Stimulated activated CD4-positive, alpha-beta T cell treated with anti-CD3 and anti-CD28 coated beads, Interleukin-1b, Interleukin-23, amount 100 ng/mL, for 48 hours (primary cell): ENCODE measurements at places on chromosomes 11 and 22.
A peak's percentile ranks its signal among the peaks of the same experiment; 100 is the strongest.

- no peak for DNase-seq
Measured at GRCh38 chr11:96179905-96180304, 163.1 kb downstream of the MAML2 start.

DNA sequence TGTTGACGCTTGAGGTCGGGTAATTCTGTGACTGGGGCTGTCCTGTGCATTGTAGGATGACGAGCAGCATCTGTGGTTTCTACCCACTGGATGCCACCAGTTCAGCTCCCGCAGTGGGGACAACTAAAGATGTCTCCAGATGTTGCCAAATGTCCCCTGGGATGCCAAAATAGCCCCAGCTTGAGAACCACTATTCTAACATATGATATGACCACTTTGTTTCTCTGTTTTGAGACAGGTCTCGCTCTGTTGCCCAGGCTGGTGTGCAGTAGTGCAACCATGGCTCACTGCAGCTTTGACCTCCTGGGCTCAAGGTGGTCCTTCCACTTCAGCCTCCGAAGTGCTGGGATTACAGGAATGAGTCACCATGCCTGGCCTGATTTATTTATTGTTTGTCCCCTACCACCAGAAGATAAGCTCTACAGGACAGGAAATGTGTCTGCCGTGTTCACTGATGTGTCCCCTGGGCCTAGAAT, 4.4 kb upstream of the MEN1 start:
- DNase-seq = no peak

DNA sequence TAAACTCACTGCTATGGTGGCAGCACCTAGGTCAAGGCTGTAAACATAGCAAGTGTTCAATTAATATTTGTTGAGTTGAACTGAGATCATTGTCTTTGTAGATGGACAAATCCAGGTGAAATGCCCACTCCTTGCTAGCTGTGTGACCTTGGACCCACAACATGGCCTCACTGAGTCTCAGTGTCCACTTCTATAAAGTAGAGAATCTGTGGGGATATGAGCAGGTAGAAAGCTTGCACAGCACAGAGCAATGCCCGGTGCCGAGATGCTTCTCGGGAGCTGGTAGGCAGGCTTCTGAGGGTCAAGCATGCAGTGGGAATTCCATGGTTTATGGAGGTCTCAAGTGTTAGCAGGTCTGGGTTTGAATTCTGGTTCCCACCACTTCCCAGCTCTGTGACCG, 97.9 kb upstream of the SYT13 start:
- no peak for DNase-seq

DNA sequence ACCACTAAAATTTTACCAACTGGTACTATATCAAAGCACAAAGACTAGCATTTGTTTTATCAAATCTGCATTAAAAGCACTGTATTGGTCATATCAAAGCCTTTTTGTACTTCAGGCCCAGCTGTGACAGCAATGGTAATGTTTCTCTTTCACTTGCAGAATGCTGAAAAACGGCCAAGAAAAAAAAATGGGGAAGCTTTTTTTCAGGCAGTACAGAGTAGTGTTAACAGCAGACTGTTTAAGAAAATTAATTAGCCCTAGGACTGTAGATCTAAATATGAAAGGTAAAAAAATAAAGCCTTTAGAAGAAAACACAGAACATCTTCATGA, 33.3 kb downstream of the DENND5A start:
- no peak for DNase-seq

DNA sequence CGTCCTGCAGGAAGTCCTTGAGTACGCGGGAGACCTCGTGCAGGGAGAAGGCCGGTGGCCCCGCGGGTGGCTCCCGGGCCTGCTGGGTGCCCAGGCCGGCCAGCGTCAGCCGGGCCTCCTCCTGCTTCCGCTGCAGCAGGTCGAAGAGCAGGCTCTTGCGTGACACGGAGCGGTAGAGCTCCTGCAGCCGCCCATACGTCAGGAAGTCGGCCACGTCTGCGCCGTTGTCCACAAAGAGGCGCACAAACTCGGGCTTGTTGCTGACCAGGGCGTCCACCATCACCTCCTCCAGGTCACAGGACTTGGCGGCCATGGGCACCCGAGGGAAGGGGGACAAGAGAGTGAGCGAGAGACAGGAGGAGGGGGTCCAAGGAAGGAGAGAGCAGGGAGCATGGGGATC, 14.6 kb downstream of the TSSC4 start:
- DNase-seq = no peak

DNA sequence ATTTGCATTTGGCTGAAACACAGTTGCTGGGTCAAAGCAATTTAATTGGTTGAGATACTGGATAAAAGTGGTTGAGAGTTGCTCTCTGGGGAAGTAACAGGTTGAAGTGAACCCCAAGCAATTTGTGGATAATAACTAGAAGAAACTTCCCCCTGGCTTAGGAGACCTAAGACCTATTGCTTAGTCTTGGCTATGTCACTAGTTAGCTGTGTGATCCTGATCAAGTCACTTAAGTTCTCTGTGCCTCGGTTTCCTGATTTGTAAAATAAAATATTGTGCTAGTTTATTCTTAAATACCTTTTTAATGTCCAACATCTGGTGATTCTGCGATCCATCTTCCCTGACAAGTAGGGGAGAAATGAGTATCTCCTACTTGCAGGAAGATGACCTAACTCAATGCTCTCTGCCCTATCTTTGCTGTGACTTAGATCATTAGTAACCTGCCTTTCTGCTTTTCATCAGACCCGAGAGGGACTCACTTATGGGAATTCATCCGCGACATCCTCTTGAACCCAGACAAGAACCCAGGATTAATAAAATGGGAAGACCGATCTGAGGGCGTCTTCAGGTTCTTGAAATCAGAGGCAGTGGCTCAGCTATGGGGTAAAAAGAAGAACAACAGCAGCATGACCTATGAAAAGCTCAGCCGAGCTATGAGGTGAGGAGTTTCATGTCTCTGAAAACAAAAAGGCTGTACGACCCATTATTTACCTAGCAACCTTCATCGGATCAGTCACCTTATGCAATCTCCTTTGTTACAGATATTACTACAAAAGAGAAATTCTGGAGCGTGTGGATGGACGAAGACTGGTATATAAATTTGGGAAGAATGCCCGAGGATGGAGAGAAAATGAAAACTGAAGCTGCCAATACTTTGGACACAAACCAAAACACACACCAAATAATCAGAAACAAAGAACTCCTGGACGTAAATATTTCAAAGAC, 37.5 kb downstream of the EHF start:
- no peak for DNase-seq

DNA sequence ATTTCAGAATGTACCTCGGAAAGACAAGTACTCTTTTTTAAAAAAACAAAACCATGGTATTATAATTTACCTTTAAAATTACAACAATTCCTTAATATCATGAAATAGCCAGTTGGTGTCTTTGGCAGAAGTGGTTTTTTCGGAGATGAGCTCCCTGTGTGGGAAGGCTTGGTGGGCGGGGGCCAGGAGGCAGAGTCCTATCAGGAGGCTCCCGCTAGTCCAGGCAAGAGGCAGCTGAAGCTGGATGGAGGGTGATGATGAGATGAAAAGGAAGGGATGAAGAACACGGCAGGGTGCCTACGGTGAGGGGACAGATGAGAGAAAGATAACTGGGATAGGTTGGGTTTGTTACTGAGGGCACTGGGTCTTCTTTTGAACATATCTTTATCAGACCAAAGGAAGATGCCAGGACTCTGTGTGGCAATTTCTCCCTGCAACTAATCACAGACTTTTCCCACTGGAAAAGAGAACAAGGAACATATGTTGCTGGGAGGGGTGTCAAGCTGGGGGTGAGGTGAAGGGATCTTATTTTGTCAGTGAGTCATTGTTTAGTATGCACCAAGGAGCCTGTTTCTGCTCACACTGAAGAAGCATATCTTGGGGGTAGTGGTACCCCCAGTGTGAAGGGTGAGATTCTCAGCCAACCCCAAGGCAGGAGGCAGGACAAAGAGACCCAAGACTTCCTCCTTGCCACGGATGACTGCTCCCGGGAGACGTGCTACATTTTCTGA, 91.5 kb upstream of the YWHAH start:
- DNase-seq = no peak

- no peak for DNase-seq
Measured at GRCh38 chr22:46290843-46291785, 5.6 kb upstream of the GTSE1 start.

GRCh38 chr11:13880634-13881033, 81.9 kb upstream of the SPON1 start:
- no peak for DNase-seq

GRCh38 chr22:50171319-50171964, 911 bp downstream of the PANX2 start:
- no peak for DNase-seq

DNA sequence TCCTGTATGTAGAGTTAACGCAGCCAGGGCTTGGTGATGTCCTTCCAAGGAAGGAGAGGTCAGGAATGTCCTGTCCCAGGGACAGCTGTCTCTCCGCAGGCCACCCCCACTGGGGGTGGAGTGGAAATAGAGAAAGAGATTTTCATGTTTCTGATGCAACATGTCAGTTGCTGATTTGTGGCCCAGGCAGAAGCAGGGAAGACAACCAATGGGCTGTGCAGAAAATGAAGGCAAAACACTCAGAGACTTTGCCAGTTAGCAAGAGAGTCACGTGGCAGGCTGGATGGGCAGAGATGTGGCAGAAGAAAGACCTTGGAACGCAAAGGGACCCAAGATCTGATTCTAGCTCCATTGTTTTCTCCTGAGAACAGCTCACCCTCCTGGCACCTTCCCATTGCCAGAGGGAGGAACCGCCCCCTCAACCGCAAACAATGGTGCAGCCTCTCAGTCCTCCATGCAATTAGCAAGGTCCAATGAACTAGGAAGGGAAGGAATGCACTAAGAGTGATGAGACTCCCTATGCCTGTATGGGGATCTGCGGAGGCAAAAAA, 71.0 kb downstream of the SYN3 start:
- no peak for DNase-seq

DNA sequence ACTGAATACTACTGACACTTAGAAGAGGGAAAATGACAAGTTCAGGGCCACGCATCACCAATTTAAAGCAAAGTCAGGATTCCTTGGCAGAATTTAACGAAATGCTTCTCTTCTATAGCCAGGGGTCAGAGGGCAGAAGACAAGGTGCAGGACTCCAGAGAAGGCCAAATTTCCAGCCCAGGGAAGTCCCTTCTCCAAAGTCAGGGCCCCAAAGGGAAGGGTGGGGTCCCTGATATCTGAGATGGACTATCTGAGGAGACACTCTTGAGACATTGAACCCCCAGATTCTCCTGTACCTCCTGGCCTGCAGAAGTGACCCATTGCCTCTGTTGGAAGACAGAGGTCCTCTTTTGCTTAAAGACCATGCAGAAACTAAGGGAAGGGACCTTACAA, 91.2 kb downstream of the RPS6KA4 start:
- DNase-seq = no peak

DNA sequence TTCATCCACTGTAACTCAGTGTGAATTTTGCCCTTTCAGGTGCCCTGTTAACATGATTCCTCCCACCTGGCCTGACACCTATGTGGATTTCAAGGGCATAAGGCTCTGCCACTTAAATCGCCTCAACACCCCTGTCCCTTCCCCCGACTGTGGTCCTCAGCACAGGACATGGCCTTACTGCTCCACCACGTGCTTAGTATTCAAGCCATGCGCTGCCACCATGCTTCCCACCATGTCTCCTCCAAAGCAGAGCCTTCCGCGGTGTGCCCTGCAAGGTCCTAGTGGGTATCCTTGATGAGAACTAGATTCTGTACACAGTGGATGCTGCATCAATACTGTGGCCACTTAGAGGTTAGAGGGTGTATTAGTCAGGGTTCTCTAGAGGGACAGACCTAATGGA, 51.9 kb downstream of the BUD13 start:
- DNase-seq = no peak

- DNase-seq = peak; percentile 37
Measured at GRCh38 chr11:125123947-125124617, 12.7 kb upstream of the TMEM218 start.

GRCh38 chr11:122850076-122850631, 11.9 kb downstream of the CRTAM start:
- DNase-seq = peak; percentile 25

- DNase-seq = no peak
Measured at GRCh38 chr11:117580866-117581265, 216.2 kb downstream of the DSCAML1 start.

DNA sequence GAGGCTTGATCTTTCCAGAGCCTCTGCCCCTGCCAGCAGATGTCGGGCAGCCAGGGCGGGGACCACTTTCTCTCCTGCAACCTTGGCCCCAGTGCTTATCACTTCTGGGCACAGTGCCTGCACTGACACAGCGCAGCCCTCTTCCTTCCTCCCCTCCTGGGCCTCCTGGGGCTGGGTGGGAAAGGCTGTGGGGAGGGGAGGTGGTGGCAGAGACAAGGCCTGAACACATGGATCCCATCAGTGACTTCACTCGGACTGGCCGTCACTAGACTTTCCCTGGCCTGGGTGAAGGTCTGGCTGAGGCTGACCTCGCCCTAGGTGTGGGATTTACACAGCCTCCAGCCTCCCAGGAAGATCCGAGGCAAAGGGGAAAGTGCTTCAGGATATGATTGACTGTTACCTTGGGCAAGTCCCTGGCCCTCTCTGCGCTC, 68.1 kb downstream of the LRRC32 start:
- no peak for DNase-seq

DNA sequence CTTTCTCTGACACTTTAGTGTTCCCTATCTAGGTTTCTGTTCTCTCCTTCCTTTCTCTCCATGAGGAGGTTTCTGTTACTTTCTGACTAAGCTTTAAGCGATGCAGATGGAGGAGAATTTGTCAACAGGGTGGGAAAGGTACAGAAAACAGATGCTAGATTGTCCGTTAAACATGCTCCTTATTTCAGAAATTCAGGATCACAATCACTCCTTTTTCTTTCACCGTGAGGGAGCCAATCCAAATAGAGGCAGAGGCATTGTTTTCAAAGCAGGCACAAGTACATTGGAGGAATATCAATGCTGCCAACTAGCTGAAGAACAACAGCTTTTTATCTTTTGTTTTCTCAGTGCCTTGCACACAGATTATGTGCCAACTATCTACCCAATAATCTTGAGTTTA, 215.7 kb upstream of the FOLH1 start:
- no peak for DNase-seq

DNA sequence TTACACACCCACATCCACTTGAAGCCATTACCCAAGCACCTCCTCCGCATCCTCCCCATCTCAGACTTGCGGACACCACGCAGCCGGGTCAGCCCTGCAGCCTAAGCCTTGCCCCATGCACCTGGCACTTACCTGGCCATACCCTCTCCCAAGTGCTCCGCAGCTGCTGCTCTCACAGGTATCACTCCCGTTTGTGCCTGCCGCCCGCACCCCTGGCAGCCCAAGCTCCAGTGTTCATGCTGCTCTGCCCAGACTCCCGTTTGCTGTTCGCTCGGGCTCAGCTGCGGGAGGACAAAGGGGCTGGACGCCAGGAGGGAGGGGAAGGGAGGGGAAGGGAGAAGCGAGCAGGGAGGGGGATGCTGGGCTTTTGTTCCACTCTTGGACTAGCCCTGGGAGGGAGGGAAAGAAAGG, at the start of gene KLHL35:
KLHL35 (minus strand) TSS at position 293 of the 411 bp plus-strand sequence. CDS start 2,574 bp downstream, outside the sequence.
- no peak for DNase-seq

DNA sequence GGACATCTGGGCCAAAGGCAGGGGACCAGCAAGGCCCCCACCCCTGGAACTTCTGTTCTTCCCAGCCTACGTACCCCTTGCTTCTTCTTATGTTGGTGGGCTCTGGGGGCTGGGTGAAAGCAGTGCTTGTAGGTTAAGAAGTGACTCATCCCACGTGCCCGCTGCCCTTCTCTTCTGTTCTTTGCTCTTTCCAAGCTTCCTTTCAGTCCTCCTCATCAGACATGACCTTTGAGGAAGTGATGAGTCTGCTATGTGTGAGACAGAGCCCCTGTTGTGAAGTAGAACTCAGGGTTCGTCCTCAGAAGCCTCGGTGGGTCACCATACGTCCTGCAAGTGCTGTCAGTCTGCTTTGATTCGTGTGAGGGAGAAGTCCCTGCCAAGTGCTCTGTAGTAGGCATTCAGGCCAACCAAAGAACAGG, 12.7 kb downstream of the MED15 start:
- DNase-seq = peak; percentile 33

- peak; percentile 56 for DNase-seq
Measured at GRCh38 chr22:50112151-50113118, 22.6 kb downstream of the MOV10L1 start.
